NCI-H524 (cell line): ENCODE measurements at places on chromosomes 6 and 20.

DNA sequence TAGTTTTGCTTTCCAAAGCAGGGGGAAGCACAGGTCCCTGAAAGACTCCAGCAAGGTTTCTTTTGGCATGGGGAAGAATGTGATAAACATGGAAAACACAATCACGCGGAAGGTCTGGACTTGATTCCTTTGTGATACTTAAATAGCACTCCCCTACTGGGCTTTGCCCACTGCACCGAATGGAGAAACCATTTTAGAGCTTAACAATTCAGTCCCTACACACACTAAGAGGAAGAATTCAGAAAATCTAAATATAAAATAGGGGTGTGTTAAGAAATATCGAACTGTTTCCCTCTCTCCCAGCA is 71.4 kb upstream of the NHSL1 start:
- peak; percentile 22 for DNase-seq

GRCh38 chr20:62583424-62583920 is 58.8 kb upstream of the SLCO4A1 start:
- no peak for DNase-seq

- DNase-seq = no peak
These were observed 288.5 kb upstream of the STXBP5 start for GRCh38 chr6:146915671-146916127.

DNA sequence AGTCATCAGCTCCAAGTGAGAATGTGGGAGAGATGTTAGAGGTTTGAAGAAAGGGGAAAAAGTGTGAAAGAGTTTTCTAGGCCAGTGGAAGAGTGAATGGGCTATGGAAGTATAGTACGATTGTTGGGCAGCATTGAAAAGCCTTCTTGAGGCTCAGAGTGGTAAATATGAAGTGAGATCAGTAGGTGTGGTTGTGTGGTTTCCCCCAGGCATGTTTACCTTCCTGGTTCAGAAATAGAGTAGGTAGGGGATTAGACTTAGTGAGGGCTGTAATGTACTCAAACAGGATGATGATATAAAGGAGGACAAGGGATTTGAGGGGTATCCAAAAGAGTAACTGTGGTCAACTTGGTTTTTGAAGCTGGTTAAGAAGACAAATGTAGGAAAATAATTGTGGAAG is 3.7 kb downstream of the MLIP start:
- DNase-seq = no peak
